Activated CD8-positive, alpha-beta T cell treated with anti-CD3 and anti-CD28 coated beads, Interleukin-2, amount 10 ng/mL, durations not matched to agents 7 days and 5 days (primary cell): ENCODE measurements at places on chromosomes 5 and 9.

DNA sequence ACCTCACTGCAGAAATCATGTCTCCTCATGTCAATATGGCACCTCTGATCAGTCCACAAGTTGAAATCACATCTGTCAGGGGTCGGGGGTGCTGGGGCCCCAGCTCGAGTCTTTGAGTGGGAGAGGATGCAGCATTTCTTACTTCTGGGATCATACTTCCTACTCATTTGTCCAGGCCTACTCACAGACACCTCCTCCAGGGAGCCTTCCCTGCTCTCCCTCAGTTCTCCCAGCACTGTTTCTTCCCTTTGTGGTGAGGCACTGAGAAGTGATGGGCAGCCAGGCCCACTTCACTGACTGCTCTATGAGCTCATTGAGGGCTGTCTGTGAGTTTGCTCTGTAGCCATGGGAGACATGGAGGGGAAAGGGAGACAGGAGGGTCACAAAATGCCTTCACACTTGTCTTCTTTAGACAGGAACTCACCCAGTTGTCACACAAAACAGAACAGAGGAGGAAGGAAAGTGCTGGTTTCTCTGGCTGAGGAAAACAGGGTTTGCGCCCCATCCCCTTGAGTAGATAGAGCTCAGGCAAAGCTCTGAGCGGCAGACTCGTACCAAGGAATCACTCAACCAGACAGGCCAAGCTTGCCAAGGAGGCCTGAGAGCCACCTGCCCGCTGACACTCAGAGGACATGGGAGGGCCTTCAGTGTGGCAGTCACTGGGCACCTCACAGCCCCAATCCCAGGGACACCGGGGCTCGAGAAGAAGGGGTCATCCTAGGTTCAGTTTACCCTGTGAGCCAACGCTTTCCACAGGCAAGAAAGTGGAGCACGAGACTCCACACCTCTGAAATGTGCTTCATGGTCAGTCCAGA lies 152.9 kb downstream of the GABBR2 start:
- H3K4me3 ChIP-seq, result no peak overlapping the region
- no peaks in the 10 kb centered on the region for H3K4me1 ChIP-seq
- peaks cover 22% of the 10 kb centered on the region for H3K27me3 ChIP-seq
- H3K36me3 ChIP-seq, result no peaks in the 10 kb centered on the region
- H3K27ac ChIP-seq, result no peak overlapping the region

DNA sequence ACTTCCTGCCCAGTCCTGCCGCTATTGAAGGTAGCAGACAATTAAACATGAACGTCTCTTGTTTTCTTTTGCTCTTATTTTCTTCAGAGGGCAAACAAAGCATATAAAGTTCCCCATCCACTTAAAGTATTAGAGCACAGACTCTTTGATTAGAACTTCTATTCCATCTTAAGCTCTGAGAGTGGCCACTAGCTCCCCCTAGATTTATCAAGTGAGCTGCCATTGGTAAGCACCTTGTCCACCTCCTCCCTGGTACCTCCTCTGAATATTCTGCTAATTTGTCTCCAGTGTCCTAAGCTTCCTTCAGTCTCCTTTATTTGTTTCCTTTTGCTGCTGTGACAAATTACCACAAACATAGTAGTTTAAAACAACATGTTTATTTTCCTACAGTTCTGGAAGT lies 264.3 kb upstream of the KCNN2 start:
- H3K36me3 ChIP-seq, result no peaks in the 10 kb centered on the region
- H3K27ac ChIP-seq, result no peak overlapping the region
- H3K4me1 ChIP-seq, result no peaks in the 10 kb centered on the region
- H3K4me3 ChIP-seq, result no peak overlapping the region

- DNase-seq, result no peak
- peak overlapping the region; percentile 56 for H3K27ac ChIP-seq
- no peaks in the 10 kb centered on the region for H3K27me3 ChIP-seq
- H3K36me3 ChIP-seq, result peaks cover 71% of the 10 kb centered on the region
- H3K4me1 ChIP-seq, result peaks cover 41% of the 10 kb centered on the region
These were observed 16.3 kb downstream of the SH2D3C start for GRCh38 chr9:127762111-127762676.

DNA sequence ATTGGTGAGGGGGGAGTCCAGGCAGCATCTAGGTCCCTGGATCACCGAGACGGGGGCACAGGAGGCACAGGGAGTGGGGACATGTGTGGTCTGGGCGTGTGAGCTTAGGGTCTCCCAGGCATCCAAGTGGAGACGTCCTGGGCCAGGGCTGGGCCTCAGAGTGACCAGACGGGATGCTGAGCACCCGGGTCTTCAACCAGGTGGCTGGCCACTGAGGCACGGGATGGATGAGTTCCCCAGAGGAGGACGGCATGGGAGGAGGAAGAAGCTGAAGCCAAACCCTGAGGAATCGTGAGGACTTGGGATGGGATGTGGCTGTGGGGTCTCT lies 88.0 kb downstream of the LMX1B start:
- H3K4me1 ChIP-seq, result peaks cover 17% of the 10 kb centered on the region
- peaks cover 19% of the 10 kb centered on the region for H3K27me3 ChIP-seq
- no peak overlapping the region for H3K27ac ChIP-seq

DNA sequence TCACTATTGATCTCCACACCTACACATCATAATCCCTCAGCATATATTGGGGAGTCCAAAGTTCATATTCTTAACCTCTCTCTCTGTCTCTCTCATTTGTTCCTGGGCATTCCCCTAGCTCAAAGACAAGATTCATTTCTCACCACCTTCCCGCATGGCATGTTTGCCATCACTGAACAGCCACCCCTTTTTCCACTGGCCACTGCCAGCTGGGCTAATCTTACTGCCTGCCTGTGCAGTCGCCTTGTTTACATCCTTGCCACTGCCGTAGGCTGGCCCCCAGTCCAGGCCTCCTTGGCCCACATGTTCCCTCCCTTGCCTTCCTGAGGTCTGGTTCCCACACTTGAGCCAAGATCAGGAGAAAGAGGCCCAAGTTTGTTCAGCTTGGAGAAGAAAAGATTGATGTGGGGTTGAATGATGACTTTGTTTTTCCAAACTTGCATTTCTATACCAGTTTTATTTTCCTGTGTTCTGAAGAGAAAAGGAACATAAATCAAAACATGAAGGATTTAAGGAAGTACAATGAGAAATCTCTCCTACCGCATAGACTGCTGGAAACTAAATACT lies 80.2 kb downstream of the PLAC8L1 start:
- DNase-seq, result no peak
- peaks cover 4% of the 10 kb centered on the region for H3K27me3 ChIP-seq
- no peak overlapping the region for H3K27ac ChIP-seq
- no peaks in the 10 kb centered on the region for H3K36me3 ChIP-seq

GRCh38 chr5:36655161-36655560 lies 48.8 kb downstream of the SLC1A3 start:
- no peak for DNase-seq
- no peaks in the 10 kb centered on the region for H3K4me1 ChIP-seq
- H3K27me3 ChIP-seq, result peaks cover 16% of the 10 kb centered on the region
- no peaks in the 10 kb centered on the region for H3K36me3 ChIP-seq
- no peak overlapping the region for H3K27ac ChIP-seq
- H3K4me3 ChIP-seq, result no peak overlapping the region
